ENCODE measurements at places on chromosomes 7 and 10.

GRCh38 chr7:125074141-125074540, 144.5 kb upstream of the POT1 start:
- no peak for DNase-seq

- DNase-seq, result no peak
These were observed 189.0 kb upstream of the SH2B2 start for GRCh38 chr7:102097601-102098161.

DNA sequence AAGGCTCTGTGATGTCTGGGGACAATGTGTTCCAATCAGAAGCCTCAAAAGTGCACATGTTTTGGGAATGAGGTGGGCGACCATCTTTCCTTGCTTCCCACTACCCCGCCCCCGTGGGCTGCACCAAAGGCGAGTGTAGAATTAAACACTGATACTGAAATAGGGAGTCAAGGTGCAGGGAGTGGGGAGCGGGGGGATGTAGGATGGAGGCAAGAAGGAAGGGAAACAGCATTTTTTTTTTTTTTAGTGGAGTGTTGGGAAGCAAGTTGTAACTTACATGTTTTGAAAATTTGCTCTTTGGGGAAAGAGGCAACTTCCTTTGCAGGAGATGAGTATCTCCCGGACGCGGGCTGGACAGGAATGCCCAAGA, 484 bp upstream of the DLX5 start:
- DNase-seq, result no peak

DNA sequence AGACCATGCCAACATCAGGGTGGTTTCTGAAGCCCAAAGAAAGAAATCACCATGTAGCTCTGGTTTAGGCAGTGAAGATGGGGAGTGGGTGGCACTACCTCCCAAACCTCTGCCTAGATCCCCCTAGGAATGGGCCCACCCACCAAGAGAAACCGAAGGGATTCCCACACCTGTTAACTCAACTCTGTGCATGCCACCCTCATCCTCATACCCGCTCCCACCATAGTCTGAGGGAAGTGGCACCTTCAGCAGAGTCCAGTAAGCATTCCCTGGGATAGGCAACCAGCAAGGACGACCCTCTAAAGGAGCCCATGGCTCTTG, 1.7 kb upstream of the PLXNA4 start:
- DNase-seq, result no peak

GRCh38 chr7:245574-246295, 44.2 kb upstream of the FOXL3 start:
- no peak for DNase-seq

- DNase-seq, result no peak
These were observed 76.4 kb downstream of the LYZL2 start for GRCh38 chr10:30553018-30553625.

- DNase-seq, result no peak
These were observed 33.5 kb upstream of the FOXL3 start for GRCh38 chr7:256461-256940.

- no peak for DNase-seq
These were observed 1038.7 kb downstream of the SORCS3 start for GRCh38 chr10:105679781-105680180.

DNA sequence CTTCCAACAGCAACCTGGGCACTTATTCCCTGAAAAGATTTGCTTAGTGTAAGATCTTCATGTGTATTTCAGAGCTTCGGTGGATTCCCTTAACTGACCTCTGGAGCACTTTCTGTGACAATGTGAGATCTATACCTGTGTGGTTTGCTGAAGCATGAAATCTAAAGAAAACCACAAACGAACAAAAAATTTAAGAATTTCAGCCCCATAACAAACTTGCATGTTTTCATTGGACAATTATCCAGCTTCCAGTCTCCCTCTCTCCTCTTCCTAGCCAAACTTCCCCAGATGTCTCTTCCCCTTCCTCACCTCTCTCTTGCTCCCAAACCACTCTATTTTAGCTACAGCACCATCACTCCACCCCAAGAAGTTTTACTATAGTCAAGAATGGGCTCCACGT, 279.9 kb upstream of the SORCS1 start:
- no peak for DNase-seq

GRCh38 chr7:5613607-5614006, 167.9 kb downstream of the RNF216 start:
- no peak for DNase-seq

GRCh38 chr7:91999631-92000565, 59.2 kb downstream of the AKAP9 start:
- DNase-seq, result no peak

DNA sequence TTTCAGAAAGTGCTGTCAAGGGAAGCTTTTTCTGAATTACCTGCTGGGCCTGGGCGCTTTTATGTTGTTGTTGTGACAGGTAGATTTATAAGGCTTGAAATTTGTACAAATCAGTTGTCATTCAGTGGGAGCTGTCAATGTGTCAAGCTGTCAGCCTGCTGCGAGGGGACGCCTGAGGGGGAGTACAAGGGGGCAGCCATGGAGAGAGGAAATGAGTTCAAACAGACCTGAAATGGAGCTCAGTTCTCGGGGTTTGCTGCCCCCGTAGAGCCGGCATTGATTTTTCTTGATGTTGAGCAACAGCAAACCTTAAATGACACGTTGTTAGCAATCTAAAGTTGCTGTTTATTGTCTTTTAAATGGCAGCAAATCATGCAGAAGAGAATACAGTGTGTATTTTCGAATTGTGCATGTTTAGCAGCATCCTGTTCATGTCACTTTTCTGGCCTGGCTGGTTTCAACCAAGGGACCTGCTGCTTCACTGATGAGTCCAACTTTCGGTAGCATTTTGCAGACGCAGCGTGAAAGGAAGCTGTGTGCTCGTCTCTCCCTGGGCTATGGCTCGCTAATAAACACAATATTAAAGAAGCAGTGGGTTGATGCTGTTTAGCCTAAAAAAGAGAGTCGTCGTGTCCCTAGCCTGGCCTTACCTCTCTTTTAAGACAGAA, 166.5 kb downstream of the LRMDA start:
- no peak for DNase-seq

- no peak for DNase-seq
These were observed 15.7 kb upstream of the FOXL3 start for GRCh38 chr7:274266-274665.

- DNase-seq, result no peak
These were observed 110.2 kb upstream of the FAM20C start for GRCh38 chr7:81926-82756.

GRCh38 chr7:70795948-70796347, 336.0 kb upstream of the GALNT17 start:
- DNase-seq, result no peak

GRCh38 chr10:120012131-120012400, 119.5 kb downstream of the SEC23IP start:
- DNase-seq, result no peak

DNA sequence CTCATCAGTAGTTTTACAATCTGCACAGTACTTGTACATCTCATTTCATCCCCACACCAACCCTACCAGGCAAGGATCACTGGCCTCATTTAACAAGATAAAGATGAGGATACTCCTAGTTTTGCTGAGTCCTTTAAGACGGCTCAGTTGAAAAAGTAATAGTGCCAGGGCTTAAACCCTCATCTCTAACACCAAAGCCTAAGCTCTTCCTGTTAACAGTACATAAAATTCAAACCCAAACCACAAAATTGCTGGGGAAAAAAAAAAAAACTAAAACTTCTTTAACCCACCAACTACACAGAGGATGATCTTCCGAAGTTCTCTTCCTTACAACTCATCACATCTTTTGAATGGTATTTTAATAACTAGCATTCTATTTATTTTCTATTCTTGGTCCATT, 1.3 kb downstream of the SAR1A start:
- DNase-seq, result peak; percentile 14
